ENCODE measurements at places on chromosomes 16 and 17.

DNA sequence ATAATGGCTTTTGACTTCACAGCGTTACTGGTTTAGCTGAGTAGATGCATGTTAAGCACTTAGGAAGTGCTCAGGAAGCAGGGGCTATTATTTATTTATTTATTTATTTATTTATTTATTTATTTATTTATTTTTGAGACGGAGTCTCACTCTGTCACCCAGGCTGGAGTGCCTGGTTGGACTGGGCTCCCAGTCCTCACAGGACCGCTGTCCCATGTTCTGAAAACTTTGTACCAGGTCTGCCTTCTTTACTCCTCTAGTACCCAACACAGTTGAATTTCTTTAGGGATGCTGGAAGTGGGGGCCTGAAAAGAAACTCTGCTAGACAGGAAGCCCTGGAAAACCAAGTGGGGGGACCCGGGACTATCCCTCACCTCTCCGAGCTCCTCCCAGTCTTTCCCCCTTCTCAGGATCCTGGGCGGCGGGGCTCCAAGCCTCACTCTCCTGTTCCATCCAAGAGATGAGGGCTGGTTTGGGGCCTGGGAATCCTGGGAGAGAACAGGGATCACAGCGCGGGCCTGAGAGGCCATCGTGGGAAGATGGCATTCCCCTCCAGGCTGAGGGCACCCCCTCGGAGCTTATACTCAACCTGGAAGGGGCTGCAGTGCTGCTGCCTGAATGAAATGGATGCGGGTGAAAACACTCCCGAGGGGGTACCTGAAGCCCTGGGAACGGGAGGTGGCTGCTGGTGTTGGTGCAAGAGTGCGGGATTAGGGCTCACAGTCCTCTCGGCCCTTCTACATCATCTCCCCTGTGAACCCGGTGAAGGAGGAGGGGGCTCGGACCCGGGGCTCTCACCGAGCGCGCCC, 674 bp downstream of the ZNF688 start:
- DNase-seq = no peak

GRCh38 chr17:40720899-40721298, 17.3 kb upstream of the KRT24 start:
- DNase-seq = no peak

DNA sequence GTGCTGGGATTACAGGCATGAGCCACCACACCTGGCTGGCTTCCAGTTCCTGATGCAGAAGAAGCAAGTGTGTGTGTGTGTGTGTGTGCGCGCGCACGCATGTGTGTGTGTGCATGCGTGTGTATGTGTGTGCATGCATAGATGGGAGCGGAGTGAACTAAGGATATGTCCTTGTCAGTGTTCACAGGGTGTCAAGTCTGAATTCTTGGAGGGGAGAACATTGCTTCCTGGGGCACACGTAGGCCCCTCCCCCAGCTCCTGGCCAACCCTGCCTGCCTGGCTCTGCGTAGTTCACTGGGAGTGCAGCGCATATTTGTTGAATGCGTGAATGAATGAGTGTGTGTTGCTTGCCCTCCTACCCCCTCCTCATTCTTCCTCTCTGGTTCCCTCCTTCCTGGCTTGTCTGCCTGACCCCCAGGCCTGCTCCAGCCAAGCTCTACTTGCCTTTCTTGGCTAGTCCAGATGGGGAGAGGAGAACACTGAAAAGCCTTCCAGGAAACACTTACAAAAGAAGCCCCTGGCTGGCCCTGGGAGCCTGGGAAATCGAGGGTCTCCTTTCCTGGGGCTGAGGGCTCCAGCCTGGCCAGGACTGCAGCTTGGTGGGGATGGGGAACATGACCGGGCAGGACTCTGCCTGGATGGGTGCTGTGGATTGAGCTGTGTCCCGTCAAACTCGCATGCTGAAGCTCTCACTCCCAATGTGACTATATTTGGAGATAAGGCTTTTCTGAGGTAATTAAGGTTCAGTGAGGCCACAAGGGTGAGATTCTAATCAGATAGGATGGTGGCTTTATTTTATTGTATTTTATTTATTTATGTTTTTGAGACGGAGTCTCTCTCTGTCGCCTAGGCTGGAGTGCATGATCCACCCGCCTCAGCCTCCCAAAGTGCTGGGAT, 27.9 kb downstream of the IGFBP4 start:
- DNase-seq = no peak

- DNase-seq = no peak
These were observed 14.6 kb upstream of the PITPNA start for GRCh38 chr17:1577182-1577581.

GRCh38 chr17:47810901-47811635, 10.5 kb downstream of the OSBPL7 start:
- no peak for DNase-seq

Data from activated CD8-positive, alpha-beta T cell treated with anti-CD3 and anti-CD28 coated beads for 36 hours (primary cell).